ENCODE measurements at places on chromosomes 7 and 10.

DNA sequence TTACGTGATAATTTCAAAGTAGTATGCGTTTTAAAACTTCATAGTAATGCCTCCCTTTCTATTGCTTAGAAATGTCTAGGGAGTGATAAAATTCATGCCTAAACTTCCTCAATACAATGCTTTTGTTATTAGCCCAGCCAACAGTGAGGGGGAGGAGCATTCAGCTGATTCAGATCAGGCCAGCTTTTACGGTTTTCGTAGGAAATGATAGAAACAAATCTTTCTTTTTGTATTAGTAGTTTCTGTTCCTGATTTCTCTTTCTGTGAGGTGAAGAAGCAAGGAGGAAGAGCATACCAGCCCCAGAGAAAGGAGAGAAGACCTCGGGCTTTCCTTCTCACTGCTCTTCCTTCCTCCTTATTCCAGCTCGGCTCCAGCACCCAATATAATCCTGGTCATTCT, 35.2 kb upstream of the ITPRID1 start:
- DNase-seq: no peak

GRCh38 chr7:117164620-117165019, 158.2 kb downstream of the WNT2 start:
- no peak for DNase-seq

DNA sequence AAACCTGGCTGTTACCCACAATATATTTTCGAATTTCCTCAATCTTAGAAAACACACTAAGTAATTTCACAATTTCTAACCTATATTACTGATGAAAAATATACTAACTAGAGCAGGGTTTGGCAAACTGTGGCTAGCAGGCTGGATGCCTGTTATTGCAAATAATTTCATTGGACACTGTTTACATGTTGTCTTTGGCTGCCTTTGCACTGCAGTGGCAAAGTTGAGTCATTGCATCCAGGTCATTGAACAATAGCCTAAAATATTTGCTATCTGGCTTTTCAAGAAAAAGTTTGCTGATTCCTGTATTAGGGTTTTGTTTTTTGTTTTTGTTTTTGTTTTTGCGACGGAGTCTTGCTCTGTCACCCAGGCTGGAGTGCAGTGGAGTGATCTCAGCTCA, 47.2 kb downstream of the KIF11 start:
- DNase-seq: no peak

GRCh38 chr7:116861717-116862116, 670 bp upstream of the CAPZA2 start:
- no peak for DNase-seq

GRCh38 chr7:35701287-35701900, 6.5 kb upstream of the HERPUD2 start:
- no peak for DNase-seq

DNA sequence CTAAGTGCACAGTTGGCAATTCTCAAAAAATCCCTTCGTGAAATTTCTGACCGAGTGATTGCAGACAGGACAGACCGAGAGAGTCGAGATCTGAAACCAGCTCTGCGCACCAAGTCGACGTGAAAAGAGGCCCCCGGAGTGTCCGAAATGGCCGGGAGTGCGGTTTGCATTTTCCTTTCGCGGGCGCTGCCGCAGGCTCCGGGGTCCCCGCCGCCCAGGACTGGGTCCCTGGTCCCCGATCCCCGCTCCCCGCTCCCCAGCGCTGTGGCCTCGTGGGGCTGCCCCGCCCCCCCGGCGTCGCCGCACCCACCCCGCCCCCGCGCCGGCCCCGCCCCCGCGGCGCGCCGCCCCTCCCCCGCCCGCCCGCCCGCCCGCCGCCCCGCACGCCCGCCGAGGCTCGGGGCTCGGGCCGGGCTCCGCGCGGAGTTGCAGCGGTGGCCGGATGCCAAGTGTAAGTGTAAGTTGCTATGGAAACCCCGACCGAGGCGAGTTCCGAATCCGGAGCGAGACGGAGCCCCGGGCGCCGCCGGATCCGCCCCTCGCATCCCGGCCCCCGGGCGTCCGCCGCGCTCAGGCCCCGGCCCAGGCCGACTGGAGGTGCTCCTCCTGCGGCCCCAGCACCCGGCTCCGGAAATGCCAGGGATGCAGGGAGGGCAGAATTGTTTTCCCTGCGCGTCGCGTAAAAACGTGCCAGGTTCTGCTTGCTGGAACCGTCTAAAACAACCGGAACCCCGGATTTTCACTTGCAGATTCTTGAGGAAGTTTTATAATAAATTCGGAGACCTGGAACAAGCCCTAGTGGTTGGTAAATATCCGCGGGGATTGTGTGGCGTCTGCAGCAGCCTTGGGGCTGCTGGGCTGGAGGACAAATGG, 4.6 kb downstream of the BMI1 start:
- DNase-seq: peak; percentile 77

GRCh38 chr7:3488829-3489228, 187.8 kb downstream of the SDK1 start:
- DNase-seq: no peak

DNA sequence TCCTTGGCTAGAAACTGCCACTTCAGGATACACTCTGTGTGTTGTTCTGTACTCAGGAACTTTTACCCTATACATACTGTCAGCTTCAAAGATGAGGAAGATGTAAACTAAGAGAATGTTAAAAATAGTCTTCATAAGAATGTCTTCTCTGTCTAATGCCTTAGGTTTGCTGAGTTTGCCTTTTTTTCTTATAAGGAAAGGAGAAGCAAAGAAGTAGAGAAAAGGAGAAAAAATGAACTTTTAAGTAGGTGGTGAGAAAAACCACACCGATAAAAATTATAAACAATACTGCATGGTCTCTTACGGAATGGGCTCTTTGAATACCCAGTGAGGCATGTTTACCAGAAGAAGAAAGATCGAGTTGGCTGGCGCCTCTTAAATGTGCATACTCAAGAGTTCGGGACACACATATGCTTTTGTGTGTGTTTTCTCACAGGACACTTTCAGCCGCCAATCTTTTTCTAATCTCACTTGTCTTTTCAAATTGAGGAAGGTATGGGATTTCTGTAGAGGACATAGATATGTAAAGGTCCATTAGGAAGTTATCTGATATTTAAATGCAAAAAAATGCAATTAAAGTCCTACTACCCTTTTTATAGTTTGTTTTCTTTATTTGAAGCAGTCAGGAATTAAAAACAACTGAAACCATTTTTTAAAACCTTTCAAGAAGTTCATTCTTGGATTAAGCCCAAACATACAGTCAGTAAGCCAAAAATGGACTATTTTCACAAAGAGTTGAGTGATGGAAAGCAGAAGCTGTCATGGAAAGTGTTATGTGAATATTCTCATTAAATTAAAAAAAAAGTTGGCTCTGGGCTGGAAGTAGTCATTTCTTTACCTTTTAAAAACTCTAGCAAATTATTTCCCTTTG, 100.6 kb upstream of the MDFIC start:
- DNase-seq: no peak
